Inflammatory macrophage treated with lipopolysaccharide for 1 hour (primary cell): ENCODE measurements at places on chromosomes 5 and 9.

DNA sequence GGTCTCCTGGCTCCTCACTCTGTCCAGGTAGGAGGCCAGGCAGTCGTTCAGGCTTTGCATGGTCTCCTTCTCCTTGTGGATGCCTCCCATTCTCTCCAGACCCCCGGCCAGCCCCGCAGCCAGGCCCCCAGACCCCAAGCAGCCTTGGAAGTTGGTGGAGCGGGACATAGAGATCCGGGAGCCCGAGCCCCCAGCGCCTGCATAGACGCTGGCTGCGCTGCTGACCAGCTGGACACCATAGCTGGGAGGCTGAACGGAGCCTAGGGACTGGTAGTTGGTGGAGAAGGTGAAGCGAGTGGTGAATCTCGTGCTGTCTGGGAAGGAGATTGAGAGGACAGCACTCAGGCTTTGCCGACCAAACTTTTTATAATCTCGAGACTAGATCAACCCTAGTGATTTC, 35.9 kb downstream of the FOXI1 start:
- DNase-seq = no peak

- peak; percentile 98 for DNase-seq
These were observed 93.8 kb downstream of the FEM1C start for GRCh38 chr5:115450741-115451140.

DNA sequence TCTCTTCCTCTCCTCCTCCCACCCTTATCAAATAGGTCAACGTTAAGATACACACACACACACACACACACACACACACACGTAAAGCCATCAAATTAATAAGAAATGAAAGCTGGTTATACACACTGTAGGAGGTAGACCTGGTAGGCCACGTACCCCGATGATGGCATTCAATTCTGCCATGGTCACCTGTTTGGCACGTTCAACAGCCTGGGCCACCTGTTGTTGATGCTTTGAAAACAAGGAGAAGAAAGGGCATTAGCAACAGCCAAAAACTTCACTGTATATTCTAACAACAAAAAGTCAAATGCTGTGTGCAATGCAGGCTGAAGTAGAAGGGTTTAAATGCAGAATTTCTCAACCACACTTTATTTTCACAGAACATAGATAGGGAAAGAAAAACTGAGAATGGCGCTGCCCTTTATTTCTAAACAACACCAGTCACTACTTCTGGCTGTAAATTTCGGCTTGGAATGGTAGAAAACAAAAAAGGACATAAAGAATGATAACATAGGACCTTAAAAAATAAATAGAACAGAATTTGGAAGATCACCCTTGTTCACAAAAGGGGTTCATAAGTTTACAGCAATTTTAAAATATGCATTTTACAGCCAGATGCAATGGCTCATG, 37.2 kb downstream of the TLE1 start:
- no peak for DNase-seq

DNA sequence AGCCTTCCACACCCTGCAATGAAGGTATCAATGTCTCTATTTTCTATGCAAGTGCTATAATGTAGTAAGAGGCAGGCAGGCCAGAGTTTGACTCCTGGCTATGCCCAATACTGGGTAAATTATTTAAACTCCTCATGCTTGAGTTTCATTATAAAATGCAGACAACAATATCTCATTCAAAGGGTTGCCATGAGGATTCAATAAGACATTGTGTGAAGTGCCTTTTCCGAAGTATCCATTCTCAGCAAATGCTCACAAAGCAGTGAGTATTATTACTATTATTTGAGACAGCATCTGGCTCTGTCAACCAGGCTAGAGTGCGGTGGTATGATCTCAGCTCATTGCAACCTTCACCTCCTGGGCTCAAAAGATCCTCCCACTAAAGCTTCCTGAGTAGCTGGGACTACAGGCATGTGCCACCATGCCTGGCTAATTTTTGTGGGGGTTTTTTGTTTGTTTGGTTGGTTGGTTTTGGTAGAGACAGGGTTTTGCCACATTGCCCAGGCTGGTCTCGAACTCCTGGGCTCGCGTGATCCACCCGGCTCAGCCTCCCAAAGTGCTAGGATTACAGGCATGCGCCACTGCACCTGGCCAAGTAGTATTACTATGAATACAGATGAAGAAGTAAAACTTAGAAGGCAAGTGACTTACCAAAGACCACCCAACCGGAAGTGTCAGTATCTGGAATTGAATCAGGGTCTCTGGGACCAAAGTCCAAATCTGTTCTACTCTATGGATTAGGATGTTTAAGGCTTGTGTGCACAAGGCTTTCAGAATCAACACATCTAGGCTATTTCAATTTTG, 18.8 kb downstream of the ADAM19 start:
- DNase-seq = no peak

- DNase-seq = peak; percentile 82
These were observed 13.0 kb upstream of the GLIPR2 start for GRCh38 chr9:36123515-36123914.
